Calu3 (cell line): ENCODE measurements at places on chromosomes 4 and X.

GRCh38 chrX:11724122-11725017, 33.7 kb upstream of the MSL3 start:
- peak; percentile 17 for DNase-seq

DNA sequence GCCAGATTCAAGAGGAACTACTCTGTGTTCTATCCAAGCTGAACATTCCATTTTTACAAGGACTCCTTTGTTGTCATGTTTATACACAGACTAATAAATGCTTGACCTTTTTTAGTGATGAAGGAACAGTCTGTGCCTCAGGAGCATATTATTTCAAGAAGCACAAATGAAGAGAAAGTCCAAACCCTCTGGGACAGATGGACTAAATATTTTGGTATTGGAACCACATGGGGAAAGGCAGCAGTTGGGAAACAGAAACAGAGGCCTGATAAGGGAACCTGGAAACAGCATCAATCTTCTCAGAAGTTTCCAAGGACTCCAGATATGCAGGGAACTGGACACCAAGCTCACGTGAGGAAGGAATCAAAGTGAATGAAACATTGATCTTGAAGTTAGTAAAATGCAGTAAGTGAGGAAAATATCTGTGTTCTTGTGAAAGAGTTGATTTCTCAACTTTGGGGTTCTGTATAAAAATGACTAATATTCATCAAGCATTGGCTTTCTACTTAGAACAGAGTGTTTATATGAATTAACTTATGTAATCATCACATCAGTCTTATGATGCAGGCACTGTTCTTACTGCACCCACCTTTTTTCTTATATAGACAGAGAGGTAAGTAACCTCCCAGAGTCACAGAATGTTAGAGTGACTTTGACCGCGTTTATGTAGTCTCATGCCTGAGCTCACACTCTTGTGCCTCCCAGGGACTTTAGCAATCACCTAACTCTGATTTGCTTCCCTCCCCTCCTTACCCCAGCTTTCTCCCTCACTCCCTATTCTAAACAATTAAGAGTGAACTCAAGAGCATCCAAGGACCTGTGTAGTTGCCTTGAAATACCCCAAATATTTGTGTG, 148.9 kb upstream of the JADE1 start:
- DNase-seq = no peak

- DNase-seq = no peak
Observed at GRCh38 chr4:186722796-186723291, 812 bp downstream of the FAT1 start.

- no peak for DNase-seq
Observed at GRCh38 chr4:58957711-58958110, 1847.5 kb upstream of the IGFBP7 start.

DNA sequence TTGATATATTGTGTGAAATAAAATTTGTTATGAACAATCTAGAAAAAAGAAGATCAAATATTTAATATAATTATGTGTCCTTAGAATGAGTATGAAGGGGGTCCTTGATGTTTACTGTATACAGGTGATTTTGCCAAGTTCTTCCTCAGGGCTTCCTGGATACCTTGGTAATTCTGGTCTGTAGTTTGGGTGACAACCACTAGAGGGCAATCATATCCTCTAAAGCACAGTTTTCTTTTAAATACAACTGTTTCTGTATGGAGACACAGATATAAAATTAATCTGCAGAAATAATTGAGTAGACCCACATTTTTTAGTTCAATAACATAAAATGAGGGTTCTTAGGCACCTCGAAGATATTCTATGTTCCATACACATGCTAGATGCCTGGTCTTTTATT, 157.7 kb downstream of the SPANXN1 start:
- peak; percentile 21 for DNase-seq

- no peak for DNase-seq
Observed at GRCh38 chr4:182879913-182880312, 37.3 kb downstream of the DCTD start.
